Activated CD8-positive, alpha-beta T cell treated with anti-CD3 and anti-CD28 coated beads for 36 hours (primary cell): ENCODE measurements at places on chromosomes 5 and 9. TPM values are rescaled to one million over a fixed set of nuclear protein-coding genes. Genes with fewer than 3 reads are reported as not detected.

Gene ANKRD55
- total RNA-seq: not detected

DNA sequence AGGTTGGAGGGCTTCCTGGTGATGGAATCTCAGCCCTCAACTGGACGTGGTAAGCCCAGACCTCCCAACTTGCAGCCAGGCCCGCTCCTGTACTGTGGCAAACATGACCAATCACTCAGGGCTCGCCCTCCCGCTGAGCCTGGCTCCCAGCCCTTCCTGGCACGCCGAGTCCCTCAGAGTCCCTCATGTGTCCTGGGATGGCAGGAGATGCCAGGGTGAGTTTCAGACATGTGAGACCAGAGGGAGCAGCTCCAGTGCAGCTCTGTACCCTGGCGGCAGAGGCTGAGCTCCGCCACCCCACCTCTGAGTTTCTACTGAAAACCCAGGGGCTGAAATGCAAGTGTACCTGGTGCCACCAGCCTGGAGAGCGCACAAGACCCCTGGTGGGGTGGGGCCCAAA is 42.0 kb upstream of the RXRA start:
- DNase-seq: no peak

Gene SIT1
- 99.9 TPM for total RNA-seq

- DNase-seq: peak; percentile 55
Observed at GRCh38 chr9:132409828-132410528, at the start of gene CFAP77. TSS of gene CFAP77 (plus strand) at chr9:132410211. CDS start at chr9:132410272, 61 bp downstream.
